ENCODE measurements at places on chromosomes 2 and 18.

GRCh38 chr18:43525169-43525568, 247.9 kb upstream of the SYT4 start:
- no peak for DNase-seq

DNA sequence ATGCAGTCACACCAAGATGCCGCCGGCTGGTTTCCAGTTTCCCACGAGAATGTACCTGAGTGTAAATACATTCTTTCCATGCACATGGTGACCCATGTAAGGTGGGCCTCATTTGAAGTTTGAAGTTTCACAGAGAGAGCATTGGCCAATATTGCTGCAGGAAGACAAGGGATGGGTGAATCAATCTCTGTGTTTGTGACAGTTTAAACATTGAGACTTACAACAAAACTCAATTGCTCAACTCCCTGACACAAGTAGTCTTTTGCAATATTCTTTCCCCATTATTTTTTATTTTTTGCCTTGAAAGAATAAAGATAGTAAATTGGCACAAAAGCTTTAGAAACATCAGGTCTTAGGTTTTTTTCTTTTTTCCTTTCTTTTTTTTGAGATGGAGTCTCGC, 5.1 kb downstream of the SERPINB2 start:
- DNase-seq = no peak

GRCh38 chr2:86123328-86123925, 17.4 kb downstream of the PTCD3 start:
- DNase-seq = no peak

DNA sequence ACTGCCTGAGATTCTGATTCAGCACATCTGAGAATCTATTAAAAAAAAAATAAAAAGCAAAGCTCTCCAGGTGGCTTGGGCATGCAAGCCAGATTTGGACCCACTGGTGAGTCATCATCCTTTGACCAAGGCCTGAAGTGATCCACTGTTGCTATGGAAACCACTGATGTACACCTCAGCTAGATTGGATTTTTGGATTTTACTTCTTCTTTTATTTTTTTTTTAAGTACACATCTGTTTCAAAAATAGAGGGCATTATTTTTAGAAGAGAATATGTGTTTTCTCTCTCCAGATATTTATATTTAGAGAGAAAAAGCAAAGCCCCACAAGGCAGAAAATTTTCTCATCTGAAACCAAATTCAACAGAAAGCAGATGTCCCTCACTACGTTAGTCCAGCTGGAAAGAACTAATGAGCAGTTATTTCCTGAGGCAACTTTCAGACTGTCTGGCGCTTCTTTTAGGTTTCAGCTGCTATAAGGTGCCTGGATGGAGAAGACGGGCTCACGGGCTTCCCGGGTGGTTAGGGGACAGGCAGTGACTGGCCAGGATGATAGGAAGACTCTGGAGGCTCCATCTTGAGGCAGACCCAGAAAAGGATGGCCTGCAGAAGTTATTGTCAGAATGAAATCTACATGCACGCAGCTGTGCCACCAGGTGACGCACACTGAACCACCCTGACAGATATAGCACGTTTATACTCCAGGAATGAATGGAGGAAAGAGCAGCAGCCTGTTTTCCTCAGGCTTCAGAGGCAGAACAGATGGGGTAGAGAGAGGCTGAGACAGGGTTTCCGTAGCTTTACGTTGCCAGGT, 50.5 kb downstream of the MRPL35 start:
- DNase-seq = no peak

DNA sequence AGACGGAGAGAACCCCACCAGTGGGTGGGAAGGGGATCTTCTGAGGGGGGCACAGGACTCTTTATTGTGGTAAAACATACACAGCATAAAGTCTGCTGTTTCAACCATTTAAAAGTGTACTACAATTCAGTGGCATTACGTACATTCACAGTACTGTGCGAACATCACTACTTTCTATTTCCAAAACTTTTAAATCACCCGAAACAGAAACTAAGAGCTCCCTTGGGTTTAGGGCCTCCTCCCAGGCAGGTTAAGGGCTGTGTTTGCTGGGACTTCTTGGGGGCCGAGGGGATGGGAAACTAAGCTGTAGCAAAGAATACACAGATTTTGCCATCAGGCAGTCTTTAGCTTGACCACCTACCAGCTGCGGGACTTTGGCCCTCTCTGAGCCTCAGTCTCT, 242.0 kb downstream of the HAUS1 start:
- DNase-seq = no peak

DNA sequence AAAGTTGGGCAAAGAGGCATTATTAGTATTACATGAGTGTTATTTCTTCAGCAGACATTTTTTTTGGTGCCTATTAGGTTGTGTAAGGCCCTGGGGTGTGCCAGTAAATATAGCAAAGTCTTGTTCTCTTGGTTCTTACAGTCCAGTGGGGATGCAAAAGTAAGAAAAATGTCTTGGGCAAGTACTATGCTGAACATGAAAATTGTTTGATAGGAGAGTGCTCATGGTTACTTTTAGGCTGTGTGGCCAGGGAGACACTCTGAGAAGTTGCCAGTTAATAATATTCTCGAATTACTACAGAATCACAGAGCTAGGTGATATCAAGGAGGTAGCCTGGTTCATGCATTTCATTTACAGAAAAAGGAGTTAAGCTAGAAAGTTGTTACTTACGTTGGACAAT, 1.9 kb downstream of the AGFG1 start:
- no peak for DNase-seq

- no peak for DNase-seq
Measured at GRCh38 chr18:23113576-23113975, 21.7 kb upstream of the CABLES1 start.

GRCh38 chr2:11019614-11020013, 107.9 kb downstream of the KCNF1 start:
- DNase-seq = no peak

GRCh38 chr2:35997488-35997887, 358.1 kb upstream of the CRIM1 start:
- DNase-seq = no peak

DNA sequence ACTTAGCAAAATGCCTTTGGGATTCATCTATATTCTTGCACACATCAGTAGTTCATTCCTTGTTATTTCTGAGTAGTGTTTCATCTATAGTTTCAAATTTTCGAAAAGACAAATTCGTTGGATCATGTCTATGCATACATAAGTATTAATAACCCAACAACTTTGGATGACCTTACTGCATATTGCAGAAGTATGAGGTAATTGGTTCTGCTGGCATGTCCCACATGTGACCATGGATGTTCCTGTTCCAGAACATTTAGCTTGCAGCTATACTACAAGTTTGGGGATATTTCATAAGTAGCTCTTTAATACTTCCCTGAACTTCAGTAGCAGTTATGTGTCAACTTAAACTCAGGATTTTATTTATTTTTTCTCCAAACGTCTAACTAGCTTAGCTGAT, 44.9 kb downstream of the APLF start:
- no peak for DNase-seq

DNA sequence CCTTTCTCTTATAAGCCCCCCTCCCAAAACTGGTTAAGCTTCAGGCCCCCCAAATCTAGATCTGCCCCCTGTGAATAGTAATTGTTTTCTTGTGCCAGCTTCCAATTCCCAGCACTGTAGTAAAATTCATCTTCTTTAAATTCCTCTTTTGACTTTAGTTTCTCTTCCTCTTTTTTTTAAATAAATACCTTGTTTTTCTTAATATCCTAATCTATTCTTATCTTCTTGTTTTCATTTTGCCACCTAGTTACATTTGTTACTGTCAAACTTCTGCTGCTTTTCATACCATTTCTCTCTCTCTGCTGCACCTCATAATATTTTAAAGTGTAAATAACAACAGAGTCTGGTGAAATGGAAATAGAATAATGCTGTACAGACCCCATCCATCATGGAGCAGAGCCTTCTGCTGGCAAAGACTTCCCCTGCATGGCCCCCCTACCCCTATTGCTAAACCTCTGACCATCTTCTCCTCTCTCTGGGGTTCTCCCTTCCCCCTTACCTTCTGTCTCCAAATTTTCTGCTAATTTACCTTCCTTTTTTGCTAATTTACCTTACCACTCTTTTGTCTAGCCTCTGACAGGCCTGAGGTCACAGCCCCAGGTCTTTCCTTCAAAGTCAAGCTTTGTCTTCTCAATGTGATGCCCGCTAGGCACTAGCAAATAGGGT, 94.9 kb upstream of the PAPOLG start:
- no peak for DNase-seq

- DNase-seq = no peak
Measured at GRCh38 chr18:69414184-69414583, 13.5 kb downstream of the DOK6 start.

- DNase-seq = no peak
Measured at GRCh38 chr2:228688007-228688645, 506.6 kb upstream of the SPHKAP start.

- no peak for DNase-seq
Measured at GRCh38 chr2:204449977-204450376, 95.3 kb upstream of the PARD3B start.

DNA sequence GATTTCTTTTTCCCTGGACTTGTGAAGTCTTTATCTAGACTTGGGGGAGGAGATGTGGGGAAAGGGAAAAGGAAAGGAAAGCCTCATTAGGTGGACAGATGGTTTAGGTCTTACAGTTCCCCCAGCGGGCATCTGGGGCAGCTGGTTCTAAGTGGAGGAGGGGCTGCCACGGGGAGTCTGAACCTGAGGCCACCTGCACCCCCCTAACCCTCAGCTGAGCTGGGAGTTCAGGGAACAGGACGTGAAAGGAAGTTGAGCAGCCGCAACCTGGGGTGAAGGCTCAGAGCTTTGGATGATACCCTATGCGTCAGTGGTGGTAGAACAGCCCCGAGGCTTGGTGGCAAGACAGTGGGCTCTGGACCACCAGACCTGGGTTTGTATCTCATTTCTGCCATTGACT, 26.8 kb downstream of the ITM2C start:
- DNase-seq = no peak

GRCh38 chr2:109432421-109432820, 181.3 kb downstream of the SEPTIN10 start:
- DNase-seq = no peak

DNA sequence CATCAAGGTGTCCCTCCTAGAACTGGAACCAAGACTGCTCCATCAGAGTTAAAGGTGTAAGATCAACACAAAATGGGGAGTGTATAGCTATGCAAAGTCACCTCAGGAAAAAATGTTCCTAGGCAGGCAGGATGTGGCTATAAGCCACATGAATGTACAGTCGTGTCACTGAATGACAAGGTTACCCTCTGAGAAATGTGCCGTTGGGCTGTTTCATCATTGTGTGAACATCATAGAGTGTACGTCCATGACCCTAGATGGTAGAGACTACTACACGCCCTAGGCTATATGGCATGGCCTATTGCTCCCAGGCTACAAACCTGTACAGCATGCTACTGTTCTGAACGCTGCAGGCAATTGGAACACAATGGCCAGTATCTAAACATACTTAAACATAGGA, 24.5 kb downstream of the TYMS start:
- DNase-seq = peak; percentile 32

- peak; percentile 69 for DNase-seq
Measured at GRCh38 chr2:130332271-130333073, 10.2 kb upstream of the IMP4 start.

DNA sequence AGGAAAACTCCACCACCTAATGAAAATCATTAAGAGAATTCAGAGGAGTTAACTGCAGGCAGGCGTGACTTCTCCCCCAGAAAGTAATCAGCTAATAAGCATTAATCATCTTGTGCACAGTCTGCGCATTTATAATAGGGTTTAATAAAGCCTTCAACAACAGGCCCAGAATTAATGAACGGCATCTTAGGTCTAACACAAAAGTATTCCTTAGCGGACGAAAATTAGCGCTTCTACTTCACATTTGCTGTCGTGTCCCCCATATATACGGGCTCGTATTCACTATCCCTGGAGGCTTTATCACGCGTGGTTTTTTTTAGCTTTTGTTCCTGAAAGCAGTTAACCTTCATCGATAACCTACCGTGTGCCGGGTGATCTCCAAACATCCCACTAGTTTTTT, 1.8 kb downstream of the ATP8B1 start:
- DNase-seq = no peak

- peak; percentile 56 for DNase-seq
Measured at GRCh38 chr2:64327510-64328414, 126.2 kb upstream of the LGALSL start.

- no peak for DNase-seq
Measured at GRCh38 chr2:122692400-122693083, 937.1 kb downstream of the TSN start.

DNA sequence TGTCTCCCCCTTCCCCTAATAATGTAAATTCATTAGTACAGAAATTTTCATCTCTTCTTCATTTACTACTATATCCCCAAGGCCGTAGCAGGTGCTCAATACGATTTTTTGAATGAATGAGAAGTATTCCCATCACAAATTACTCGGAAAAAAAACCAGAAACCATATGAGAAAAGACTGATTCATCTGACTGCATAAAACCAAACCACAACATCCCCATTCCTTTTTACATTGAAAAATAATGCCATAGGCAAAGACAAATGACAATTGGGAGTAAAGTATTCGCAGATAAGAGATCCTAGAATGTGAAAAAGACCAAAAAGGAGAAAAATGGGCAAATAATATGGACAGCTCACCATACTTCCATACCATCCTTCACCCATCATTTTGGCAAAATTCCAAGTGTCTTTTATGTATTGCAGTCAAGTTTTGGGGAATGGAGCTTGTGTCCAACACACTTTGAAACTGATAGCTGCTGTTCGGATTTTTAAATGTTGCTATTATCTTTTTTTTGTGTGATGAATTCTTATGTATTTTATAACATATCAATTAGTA, 1.5 kb downstream of the ZC3H8 start:
- DNase-seq = no peak

GRCh38 chr18:10060469-10060782, 146.6 kb downstream of the VAPA start:
- DNase-seq = no peak

GRCh38 chr2:131063501-131064283, 29.6 kb downstream of the FAM168B start:
- DNase-seq = no peak

- DNase-seq = no peak
Measured at GRCh38 chr2:168189835-168190569, 57.4 kb downstream of the STK39 start.

DNA sequence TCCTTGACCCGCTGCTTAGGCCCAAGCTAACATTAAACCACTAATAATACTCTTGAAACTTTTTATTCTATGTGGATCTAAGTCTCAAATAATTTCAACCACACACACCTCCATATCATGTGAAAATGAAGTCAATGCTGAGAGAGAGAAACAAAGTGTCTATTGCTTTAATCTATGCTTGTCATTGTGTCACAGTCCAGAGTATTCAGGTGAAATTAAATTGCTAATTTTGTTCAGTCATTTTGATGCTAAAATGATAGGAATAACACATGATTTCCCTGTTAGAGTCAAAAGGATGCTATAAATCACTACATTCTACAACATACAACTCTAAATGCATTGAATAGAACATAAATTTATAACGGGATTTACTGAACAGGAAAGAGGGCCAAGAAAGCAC, 195.4 kb downstream of the ERBB4 start:
- DNase-seq = no peak
